Amniotic stem cell (primary cell): ENCODE measurements at places on chromosomes 4 and X.

GRCh38 chrX:155767051-155767875 is 113.9 kb upstream of the VAMP7 start:
- DNase-seq: peak; percentile 11

GRCh38 chr4:77538144-77538543 is 67.5 kb upstream of the CXCL13 start:
- DNase-seq: no peak

- DNase-seq: no peak
These were observed 48.6 kb downstream of the NPY5R start for GRCh38 chr4:163392328-163392727.

DNA sequence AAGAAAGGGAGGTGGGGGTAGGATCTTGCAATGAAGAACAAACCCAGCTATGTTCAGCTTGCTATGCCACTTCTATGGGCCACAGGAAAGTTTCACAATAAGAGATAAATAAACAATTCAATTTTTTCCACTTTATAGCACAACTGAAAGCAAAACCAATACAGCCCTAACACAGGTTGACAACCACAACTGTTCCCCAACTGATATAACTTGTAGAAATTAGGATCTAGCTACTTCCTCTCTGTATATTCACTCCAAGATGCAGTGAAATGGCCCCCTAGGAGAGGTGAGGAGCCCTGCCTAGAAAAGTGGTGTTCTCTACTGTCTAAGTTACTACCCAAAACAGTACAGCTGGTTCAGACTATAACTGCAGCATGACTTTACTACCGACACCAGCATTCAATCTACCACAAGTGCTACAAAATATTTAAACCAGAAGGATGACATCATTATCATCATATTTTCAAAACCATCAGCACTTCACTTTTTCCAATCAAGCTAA is 77.0 kb downstream of the FBXW7 start:
- DNase-seq: no peak

DNA sequence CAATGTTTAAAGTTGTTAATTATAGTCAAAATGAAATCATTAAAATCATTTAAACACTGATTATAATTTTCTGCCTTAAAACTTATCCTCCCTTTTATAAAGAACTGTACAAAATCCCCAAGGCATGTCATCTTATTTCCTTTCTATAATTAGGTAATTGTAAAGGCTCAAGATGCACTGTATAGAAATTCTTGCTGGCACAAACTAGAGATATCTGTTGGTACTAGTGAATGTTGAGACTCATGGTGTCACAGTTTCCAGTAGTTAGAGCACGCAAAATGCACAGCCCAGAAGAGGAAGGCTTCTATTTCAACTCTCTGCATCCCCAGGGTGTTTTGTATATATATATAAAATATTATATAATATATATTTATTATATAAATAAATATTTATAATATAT is 22.7 kb upstream of the PLA2G12A start:
- DNase-seq: no peak

DNA sequence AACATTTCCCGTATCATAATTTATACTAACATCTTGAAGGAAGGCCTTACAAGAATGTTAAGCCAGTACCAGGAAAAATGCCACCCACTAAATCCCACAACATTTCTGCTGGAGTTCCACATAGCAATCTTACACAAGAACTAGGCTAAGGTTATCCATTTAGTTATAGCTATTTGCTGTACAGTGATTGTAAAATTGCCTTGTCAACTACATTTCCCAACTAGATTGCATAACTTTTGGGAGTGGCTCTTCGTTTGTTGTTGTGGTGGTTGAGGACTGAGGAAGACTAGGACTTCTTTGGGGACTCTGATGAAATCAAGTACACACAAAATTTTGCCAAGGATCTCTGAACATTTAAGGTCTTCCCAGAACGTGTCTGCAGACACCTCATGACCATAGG is 8.0 kb downstream of the IBSP start:
- DNase-seq: no peak

GRCh38 chr4:94545296-94545695 is 93.6 kb downstream of the PDLIM5 start:
- DNase-seq: peak; percentile 15

GRCh38 chr4:102386966-102387365 is 41.7 kb upstream of the SLC39A8 start:
- DNase-seq: no peak

DNA sequence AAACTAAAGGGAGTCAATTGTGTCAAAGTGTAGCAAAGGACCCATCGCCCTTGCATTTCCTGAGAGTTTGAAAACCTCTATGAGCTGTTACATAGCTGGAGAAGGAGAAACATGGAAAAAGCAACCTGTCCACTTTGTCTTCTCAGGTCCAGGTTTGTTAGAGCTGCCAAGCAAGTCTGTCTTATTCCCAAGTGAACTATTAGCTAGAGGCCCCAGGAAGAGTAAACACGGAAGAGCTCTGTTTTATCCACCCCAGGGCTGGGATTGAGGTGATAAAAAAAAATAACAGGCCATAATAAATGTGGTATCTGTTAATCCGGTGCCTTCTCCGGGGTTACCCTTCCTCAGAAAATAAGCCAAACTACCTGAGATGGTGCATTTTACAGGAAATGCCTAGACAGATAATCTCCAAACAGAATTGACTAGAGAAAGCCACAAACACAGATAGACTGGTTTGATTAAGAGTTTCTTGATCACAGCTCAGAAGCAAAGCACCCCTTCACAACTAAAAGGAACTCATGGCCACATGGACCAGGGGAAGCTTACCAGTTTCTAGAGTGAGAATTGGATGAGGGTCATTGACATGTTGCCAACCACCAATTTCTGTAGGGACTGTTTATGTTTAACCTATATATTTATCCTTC is 35.9 kb upstream of the RELL1 start:
- DNase-seq: no peak

- DNase-seq: no peak
These were observed 33.5 kb upstream of the SCRG1 start for GRCh38 chr4:173432430-173432829.

DNA sequence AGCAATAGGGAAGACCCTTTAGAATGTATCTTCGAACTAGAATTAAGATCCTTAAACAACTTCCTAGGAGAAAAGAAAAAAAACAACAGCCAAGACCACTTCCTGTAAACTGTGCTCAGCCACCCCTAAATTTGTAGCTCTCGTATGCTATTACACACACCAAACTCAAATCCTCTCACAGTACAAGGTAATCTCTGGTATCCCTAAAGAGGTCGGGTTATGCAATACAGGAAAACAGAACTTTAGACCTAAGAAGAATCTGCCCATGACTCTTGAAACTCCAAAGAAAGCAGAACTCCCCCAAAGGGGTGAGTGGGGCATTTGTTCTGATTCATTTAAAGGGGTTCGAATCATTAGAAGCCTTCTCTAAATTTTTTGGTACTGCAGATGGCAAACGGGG is 170.9 kb upstream of the CASK start:
- DNase-seq: no peak
